ENCODE measurements at places on chromosomes 2 and 18.

GRCh38 chr2:85834466-85834865, 54.3 kb downstream of the ST3GAL5 start:
- DNase-seq, result no peak

DNA sequence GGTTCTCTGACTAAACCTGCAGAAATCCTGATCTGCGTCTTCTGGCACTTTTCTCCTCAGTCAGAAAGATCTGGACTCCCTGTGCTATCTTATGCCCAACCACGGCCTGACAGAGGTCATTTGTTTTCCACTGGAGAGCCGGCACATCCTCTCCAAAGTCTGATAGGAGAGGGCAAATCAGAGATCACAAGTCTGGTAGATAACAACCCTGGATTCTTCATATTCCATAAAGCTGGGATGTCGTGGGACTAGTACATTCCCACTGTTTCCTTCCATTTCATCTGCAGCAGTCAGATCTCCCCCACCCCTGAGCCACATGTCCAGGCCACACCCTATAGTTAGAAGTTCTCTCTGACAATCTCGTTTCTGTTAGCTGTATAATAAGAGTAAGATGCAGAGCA, 157.0 kb downstream of the MGAT5 start:
- DNase-seq, result no peak

GRCh38 chr2:74076074-74076470, 71.6 kb downstream of the BOLA3 start:
- DNase-seq, result no peak

- DNase-seq, result no peak
These were observed 15.8 kb downstream of the KYNU start for GRCh38 chr2:142893241-142893640.

GRCh38 chr18:57057890-57058289, 89.0 kb upstream of the BOD1L2 start:
- no peak for DNase-seq

- no peak for DNase-seq
These were observed 753.6 kb upstream of the TMEFF2 start for GRCh38 chr2:192948316-192948715.

GRCh38 chr2:98692090-98693054, 38.6 kb downstream of the MGAT4A start:
- no peak for DNase-seq

- no peak for DNase-seq
These were observed 33.1 kb downstream of the EN1 start for GRCh38 chr2:118814368-118814767.

- no peak for DNase-seq
These were observed 6.3 kb downstream of the TPRKB start for GRCh38 chr2:73730810-73731209.

DNA sequence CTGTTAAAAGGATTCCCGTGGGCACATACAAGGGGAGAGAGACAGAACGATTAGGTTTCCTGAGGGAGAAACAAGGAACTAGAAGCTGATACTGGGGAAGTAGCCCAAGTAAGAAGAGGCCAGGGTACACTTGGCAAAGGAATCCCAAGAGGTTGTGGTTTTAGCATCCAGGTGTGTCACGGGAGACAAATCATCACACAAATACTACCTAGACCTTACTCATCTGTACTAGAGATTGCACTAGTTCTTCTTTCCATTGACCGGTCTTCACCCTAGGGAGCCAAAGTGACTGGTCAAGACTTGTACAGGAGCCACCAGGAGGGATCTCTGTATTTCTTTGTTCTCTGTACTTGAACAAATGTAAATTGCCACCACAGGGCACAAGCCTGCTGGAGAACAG, 14.2 kb upstream of the NR4A2 start:
- no peak for DNase-seq

GRCh38 chr18:75229437-75229836, 18.8 kb downstream of the TSHZ1 start:
- no peak for DNase-seq

GRCh38 chr2:226179010-226179409, 620.6 kb downstream of the IRS1 start:
- no peak for DNase-seq

GRCh38 chr2:160752475-160753330, 259.1 kb upstream of the RBMS1 start:
- no peak for DNase-seq

GRCh38 chr2:16687955-16688354, 22.3 kb upstream of the CYRIA start:
- no peak for DNase-seq

- DNase-seq, result no peak
These were observed 16.6 kb downstream of the EPHA4 start for GRCh38 chr2:221555494-221555846.

DNA sequence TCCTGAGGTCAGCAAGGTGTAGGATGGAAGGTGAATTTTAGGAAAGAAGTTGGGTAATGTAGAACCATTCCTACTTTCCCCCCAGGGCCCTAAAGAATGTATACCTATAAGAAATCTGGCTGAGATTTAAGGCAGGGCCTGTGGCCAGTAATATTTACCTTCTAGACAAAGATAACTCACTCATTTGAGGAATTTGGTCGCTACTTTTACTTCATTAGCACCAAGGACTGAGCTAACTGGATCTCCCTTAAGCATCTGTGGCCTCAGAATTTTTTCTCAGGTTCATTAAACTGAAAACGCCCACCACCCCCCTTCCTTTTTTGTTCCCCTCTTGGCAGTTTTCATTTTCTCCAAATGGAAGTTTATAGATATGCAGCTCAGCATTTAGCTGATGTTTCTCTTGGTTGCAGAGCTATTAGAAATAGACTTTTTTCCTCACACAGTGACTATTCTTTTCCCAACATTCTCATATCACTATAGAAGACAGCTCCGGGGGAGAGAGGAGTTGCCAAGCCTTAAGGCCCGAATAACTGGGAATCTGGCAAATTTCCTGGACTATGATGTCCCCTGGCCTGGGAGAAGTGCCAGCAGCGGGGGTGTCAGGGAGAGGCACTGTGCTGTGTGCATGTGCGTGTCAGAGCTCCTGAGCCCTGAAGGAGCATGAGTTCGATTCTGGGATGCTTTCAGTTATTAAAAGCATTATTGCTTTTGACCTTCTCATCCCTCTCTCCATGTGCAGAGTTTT, 310.9 kb downstream of the PRKCE start:
- DNase-seq, result peak; percentile 75

- DNase-seq, result no peak
These were observed 4.7 kb downstream of the HS6ST1 start for GRCh38 chr2:128313931-128314347.

GRCh38 chr2:204896146-204896545, 350.9 kb downstream of the PARD3B start:
- DNase-seq, result no peak

DNA sequence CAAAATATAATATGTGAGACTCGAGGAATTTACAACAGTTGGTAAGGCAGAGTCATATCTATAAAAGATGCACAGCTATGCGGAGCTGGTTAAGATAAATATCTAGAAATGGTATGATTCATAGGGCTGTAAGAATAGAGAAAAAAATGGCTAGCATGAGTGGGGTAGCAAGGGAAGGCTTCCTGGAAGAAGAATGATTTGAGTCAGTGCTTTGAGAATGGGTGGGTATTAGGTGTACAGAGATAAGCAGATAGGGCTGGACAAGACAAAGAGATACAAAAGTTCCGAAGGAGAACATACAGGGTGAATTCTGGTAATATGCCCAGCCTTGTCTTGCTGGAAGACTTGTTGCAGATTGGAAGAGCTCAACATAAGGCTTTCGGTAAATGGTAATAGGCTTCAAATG, 291.5 kb upstream of the CCDC68 start:
- DNase-seq, result no peak

DNA sequence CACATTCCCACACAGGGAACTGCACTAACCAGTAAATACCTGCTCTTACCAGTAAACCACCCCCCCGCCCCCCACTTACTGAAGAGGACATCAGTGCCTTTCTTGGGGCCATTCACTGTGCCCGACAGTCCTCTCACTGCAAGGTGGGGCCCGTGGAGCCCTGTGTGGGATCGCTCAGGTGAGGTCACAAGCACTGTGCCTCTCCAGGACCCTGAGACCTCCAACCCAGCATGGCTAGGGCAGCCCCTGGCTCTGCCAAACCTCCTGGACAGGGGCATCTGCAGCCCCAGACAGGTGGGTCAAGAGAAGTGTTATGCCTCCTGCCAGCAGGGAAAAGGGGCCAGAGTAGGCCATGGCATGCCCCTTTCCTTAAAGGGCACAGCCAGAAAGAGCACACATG, 6.7 kb upstream of the NEURL3 start:
- no peak for DNase-seq

GRCh38 chr2:117071556-117072102, 742.9 kb upstream of the DDX18 start:
- DNase-seq, result no peak

GRCh38 chr2:171141320-171141719, 19.4 kb downstream of the TLK1 start:
- no peak for DNase-seq

DNA sequence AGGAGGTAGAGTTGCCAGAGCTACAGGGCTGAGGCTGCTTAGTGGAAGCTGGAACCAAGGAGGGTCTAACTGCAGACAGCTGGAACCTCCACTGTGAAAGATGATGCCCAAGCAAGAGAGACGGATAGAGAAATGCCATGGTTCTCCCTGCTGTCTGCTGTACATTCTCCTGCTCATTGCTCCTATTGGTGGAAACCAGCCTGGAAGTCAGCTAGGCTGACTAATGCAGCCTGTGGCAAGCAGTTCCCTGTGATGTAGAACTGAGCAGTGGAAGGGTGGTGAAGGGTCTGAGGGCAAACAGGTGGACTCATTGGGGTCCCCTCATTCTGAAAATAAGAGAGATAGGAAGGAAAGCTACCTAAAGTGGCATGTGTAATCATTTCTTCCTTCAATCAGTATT, 563.6 kb downstream of the SLC4A3 start:
- DNase-seq, result no peak

GRCh38 chr2:168396131-168396530, 59.9 kb upstream of the CERS6 start:
- no peak for DNase-seq

- no peak for DNase-seq
These were observed 7.3 kb upstream of the PELI1 start for GRCh38 chr2:64151476-64151875.

GRCh38 chr2:133773854-133774653, 205.8 kb upstream of the NCKAP5 start:
- no peak for DNase-seq

DNA sequence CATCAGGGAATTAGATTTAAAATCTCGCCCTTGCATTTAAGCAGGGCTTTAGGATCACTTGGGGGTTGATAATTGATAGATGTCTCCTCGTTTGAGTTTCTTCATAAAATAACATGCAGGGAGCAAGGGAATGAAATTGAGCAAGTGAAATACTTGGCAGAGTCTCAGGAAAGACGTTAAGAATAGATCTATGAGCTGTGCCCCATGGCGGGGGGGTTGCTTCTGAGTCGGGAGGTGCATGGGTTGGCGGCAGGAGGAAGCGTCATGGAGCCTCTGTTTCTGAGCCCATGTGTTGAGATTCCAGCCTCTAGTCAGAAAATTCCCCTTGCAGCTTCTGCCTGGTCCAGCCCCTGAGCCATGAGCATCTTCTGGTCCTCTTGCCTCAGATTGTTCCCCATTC, 82.0 kb downstream of the APOB start:
- no peak for DNase-seq

- no peak for DNase-seq
These were observed 66.8 kb upstream of the STPG4 start for GRCh38 chr2:47221946-47222345.

Data from spinal cord (tissue), 10 donors.